ENCODE measurements at places on chromosomes 4 and X.

DNA sequence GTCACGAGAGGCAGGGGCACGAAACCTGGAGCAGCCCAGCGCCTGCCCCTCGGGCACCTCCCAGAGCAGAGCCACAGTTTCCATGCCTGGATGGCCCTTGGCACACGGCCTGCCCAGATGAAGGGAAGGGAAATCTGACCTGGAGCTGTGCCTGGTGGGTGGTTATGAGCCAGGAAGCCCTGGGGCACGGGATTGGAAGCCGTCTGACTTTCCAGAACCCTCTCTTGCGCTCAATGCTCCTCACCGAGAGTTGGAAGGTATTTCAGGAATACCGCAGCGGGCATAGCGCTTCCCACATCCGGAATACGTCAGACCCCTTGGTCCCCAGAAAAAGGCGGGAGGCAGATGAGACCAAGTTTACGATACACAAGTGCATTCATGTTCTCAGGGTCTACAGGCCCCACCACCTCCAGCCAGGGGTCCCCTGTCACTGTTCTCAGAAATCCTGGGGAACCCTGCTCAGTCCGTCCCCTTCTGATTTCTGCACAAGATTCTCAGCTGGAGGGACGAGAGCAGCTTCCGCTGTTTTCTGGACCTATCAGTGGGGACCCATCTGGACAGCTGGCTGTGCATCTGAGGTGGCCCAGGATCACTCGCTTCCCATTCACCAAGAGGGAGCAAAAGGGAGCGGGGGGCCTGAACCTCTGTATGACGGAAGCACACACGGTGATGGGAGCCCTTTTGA lies 172.9 kb downstream of the AFAP1 start:
- no peak for DNase-seq

- DNase-seq = no peak
Observed at GRCh38 chrX:17922303-17922702, 61.2 kb upstream of the RAI2 start.

- DNase-seq = no peak
Observed at GRCh38 chr4:161350946-161351345, 812.9 kb downstream of the FSTL5 start.

GRCh38 chr4:112287258-112287989 lies 1.7 kb upstream of the TIFA start:
- no peak for DNase-seq

DNA sequence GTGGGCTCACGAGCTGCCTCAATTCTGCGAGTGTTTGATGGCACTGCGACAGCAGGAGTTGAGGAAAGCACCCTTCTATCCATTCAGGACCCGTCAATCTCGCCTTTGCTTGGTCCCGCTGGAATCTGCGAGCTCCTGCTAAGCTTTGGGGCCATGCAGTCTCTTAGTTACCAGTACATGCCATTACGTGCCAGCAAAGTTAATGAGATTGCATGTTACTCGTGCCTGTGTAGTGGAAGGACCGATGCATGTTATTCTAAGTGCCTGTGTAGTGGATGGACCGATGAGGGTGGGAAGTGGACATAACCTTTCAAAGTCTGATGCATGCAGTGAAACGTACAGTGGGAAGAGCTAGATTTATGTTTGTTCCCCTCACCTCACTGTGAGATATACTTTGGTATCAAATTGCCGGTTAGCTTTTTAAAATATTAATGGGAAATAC lies 569 bp downstream of the RPS3A start:
- DNase-seq = no peak

GRCh38 chr4:107725281-107725859 lies 5.3 kb upstream of the PAPSS1 start:
- DNase-seq = no peak

DNA sequence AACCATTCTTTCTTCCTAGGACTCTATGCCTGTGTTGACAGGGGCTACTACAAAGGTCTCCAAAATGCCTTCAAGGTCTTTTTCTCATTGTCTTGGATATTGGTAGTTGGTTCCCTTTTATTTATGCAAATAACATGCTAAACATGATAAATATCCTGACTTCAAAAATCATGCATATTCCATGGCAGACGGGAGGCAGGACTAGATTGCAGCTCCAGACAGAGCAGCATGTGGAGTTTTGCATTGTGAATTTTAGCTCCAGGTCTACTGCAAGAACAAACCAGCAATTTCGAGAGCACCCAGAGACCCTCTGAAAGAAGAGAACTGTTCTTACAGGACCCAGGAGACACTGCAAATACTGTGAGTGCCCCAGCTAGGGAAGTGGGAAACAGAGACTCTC lies 254.9 kb downstream of the RCHY1 start:
- no peak for DNase-seq

DNA sequence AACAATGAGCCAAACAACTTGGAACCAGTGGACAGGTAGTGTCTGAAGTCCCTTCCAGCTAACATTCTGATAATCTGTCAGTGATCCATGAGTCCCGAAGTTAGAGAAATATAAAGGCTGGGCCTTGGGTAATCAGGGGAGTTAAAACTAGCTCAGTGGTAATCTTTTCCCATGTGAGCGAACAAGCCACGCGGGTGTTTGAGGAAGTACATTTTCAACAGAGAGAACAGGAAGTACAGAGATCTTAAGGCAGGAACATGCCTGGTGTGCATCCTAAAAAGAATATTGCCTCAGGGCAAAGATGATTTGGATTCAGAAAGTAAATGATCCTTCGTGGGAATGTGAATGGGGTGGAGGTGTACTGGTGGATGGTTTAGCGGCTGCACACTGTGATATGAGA lies 42.9 kb downstream of the FNIP2 start:
- peak; percentile 33 for DNase-seq

DNA sequence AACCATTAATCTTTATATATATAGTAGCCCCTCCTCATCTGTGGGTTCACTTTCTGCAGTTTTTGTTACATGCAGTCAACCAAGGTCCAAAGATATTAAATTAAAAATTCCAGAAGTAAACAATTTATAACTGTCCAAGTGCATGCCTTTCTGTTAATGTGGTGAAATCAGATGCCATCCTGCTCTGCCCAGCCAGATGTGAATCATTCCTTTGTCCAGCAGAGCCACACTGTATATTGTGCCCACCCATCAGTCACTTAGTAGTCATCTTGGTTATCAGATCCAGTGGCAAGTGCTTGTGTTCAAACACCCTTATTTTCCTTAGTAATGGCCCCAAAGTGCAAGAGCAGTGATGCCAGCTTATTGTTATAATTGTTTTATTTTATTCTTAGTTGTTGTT lies 17.2 kb upstream of the PRDM5 start:
- no peak for DNase-seq

GRCh38 chrX:27675493-27675892 lies 85.3 kb downstream of the DCAF8L2 start:
- no peak for DNase-seq

GRCh38 chr4:13262816-13263215 lies 221.3 kb downstream of the RAB28 start:
- no peak for DNase-seq

DNA sequence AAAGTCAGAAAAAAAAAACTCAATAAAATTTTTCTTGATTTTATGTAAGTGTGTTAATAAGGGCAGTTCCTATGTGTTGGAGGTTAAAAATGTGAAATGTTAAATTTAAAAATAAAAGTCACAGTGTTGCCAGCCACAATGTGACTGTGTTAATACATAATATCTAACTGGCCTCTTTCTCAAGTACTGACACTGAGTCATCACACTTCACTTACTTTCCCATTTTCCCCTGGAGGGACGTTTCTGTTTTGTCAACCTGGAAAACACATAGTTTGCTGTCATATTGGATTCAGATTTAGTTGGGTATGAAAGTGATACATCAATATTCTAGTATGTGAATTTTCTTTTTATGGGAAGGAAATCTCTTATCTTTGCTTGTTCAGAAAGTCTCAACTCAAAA lies 46.4 kb downstream of the ARHGEF38 start:
- no peak for DNase-seq
